Mesendoderm (in vitro differentiated cells): ENCODE measurements at places on chromosomes 3 and 15.

DNA sequence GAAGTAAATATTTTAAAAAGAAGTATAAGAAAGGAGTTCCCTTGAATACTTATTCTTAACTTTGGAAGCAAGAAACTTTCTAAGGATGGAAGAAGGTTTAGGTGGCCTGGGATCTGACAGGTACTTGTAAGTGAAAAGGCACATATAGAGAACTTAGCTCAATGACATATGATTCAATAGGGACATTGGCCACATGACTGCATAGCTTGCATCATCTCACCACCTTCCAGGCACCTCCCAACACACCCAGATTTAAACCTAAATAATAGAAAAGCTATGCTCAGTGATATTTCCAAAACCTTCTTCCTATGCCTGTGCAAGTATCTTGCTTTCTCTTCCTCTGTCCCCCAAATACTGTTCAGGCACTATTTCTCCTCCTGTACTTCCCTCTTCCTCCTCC, 4.7 kb upstream of the P2RY1 start:
- no peak overlapping the region for H3K4me3 ChIP-seq
- no peak overlapping the region for H3K27ac ChIP-seq
- no peaks in the 10 kb centered on the region for H3K27me3 ChIP-seq
- no peaks in the 10 kb centered on the region for H3K36me3 ChIP-seq
- no peak for DNase-seq

DNA sequence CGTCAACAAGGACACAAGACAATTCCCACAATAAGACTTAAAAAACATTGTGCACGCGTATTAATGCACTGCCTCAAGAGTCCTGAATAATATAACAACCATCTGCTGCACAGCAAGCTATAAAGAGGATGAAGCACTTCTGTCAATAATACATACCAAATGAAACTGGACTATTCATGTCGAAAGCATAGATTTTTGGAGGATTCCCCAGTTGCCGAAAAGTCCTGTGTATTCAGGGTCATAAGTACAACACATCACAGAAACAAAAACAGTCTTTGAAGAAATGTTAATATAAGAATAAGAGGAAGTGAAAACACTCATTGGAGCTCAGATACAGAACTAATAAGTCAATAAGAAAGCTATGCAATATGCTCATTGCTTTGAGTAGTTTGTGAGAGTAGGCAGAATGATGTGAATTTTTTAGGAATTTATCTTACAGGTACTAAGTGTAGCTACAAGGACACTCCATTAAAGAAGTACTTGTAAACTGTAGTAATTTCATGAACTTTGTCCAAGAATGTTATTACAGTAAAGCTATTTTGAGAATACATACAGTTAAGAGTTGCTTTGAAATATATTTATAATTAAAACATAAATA, 31.6 kb downstream of the CBLB start:
- H3K4me1 ChIP-seq, result peaks cover 5% of the 10 kb centered on the region
- H3K27me3 ChIP-seq, result no peaks in the 10 kb centered on the region
- no peak for DNase-seq
- no peak overlapping the region for H3K27ac ChIP-seq
- no peaks in the 10 kb centered on the region for H3K36me3 ChIP-seq

DNA sequence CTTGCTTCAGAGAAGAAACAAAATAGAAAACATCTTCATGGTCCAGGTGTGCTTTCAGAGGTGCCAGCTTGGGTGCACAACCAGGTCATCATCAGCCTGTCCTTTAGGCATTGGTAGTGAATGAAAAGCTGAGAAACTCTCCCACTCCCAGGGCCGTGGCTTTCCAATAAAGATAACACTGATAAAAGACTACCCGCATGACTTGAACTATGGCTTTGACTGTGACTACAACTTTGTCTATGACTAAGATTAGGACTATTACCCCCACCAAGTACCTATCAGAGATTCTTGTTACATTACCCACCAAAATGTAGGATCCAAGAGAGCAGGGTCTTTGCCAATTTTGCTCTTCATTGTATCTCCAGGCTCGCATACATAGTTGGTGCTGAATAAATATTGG, 115.2 kb downstream of the EDEM1 start:
- H3K4me3 ChIP-seq, result no peak overlapping the region
- no peak for DNase-seq
- H3K4me1 ChIP-seq, result no peaks in the 10 kb centered on the region
- no peaks in the 10 kb centered on the region for H3K36me3 ChIP-seq
- H3K27ac ChIP-seq, result no peak overlapping the region
- H3K27me3 ChIP-seq, result no peaks in the 10 kb centered on the region

DNA sequence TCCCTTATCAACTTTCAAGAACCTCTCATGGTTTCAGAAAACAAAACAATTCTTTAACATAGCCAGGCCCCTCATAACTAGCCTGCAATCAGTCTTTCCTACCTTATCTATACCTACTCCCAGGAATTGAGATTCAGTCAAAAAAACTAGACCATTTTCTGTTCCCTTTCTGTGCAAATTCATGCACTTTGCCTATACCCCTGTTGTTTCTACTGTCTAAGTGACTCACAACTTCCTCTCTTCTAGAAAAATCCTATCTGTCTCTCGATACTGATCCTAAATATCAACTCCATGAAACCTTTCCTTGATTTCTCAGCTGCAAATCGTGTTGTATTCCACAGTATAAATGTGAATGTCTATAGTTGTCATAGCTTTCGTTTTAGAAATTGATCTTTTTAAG, 10.9 kb upstream of the IL1RAP start:
- DNase-seq, result no peak
- no peak overlapping the region for H3K4me3 ChIP-seq
- H3K27ac ChIP-seq, result no peak overlapping the region
- H3K36me3 ChIP-seq, result no peaks in the 10 kb centered on the region
- H3K27me3 ChIP-seq, result no peaks in the 10 kb centered on the region
